ENCODE measurements at places on chromosomes 11 and 22.

DNA sequence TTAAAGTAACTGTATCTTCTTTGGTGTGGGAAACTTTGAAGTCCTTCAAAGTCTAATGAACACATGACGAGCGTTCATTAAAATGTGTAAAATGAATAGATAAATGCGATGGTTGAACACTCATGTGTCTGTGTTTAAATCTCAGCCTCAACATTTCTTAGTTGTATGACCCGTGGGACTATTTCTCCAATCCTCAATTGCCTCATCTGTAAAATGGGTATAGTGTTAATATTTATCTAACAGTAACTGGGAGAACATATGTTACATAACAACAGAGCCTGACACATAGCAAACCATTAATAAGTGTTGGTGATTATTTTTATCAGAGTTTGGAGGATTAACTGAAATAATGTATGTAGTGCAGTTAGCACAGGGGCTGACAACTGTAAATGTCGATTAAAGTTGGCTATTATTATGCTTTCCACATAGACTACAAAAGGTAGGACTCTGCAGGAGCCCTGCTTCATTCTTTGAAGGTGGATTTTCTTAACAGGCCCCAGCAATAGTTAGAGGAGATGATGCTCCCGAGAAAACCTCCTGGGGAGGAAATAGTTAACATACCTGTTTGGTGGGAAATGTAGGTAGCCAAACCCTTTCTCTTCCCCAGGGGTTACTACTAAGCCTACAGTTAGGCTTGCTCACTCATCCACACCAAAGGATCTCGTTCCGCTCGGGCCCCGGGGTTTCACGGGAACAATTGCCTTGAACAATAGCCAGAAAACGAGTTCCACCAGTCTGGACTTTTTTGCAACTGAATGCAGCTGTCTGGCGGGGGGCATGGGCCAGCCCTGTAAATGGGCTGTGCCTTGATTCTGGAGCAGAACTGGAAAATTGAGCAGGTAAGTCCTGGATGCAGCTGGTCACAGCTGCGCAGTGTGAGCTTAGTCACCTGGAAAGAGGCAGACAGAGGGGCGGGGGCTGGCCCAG is 133.4 kb downstream of the DBX1 start:
- peak; percentile 69 for DNase-seq

- peak; percentile 52 for DNase-seq
These were observed 98.2 kb upstream of the BID start for GRCh38 chr22:17872471-17872870.

DNA sequence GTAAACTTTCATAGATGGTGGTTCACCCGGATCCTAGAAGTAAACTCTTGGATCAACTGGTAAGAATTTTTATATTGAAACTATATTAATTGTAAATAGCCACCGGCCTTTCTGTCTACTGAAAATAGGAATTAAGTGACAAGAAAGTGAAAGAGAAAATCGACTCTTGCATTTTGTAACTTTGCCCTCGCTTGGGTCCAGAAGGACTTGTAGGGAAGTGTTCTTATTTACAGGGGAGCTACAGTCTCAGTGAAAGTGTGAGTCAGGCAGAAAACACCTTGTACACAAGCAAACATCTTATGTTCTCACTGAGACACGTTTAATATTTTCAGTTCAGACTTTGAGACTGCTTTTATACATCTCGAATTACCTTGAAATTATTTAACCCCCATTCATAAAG is 238.9 kb downstream of the BLID start:
- no peak for DNase-seq

- peak; percentile 41 for DNase-seq
These were observed 310.8 kb upstream of the PITPNB start for GRCh38 chr22:28229566-28230485.

DNA sequence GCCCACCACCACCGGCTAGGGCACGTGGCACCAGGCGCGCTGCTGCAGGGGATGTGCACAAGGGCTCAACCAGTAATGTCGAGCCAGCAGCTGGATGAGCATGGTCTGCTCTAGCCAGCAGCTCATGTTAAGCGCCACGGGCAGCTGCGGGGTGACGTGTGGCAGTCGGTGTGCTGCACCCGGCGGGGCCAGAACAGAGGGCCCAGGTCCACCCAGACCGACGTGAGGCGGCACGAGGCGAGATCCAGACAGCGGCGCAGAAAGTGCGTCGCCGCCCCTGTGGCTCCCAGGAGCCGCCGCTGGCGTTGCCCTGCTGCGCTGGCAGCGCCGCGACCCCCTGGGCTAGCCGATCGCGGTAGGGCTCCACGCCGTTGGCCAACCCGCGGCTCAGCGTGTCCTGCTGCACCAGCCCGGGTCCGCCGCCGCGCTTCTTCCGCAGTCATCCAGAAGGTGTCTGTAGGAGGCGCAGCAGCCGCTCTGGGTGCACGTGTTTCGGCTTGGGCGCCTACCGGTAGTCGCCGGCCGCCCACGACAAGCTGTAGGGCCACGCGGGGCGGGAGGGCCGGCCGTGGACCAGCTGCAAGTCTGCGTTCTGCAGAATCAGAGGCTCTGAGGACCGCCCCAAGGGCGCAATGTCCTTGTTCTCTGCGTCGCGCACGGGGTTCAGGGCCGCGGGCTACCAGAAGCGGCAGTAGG is 4.6 kb upstream of the GALR3 start:
- DNase-seq: peak; percentile 64

DNA sequence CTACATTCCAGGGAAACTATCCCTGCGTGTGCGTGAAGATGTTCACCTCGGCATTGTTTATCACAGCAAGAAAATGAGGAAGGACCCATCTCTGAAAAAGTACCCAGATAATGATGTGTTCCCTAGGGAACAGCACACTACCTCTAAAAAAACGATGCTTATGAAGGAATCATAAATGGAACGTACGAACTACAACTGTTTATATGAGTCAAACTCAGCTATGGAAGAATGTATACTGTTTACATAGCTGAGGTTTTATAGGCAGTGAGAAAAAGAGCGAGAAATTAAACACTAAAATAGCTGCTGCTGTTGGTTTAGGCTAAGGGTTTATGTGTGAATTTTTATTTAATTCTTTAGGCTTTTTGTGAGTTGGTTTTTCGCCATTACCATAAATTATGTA is 48.9 kb downstream of the APOL1 start:
- no peak for DNase-seq

DNA sequence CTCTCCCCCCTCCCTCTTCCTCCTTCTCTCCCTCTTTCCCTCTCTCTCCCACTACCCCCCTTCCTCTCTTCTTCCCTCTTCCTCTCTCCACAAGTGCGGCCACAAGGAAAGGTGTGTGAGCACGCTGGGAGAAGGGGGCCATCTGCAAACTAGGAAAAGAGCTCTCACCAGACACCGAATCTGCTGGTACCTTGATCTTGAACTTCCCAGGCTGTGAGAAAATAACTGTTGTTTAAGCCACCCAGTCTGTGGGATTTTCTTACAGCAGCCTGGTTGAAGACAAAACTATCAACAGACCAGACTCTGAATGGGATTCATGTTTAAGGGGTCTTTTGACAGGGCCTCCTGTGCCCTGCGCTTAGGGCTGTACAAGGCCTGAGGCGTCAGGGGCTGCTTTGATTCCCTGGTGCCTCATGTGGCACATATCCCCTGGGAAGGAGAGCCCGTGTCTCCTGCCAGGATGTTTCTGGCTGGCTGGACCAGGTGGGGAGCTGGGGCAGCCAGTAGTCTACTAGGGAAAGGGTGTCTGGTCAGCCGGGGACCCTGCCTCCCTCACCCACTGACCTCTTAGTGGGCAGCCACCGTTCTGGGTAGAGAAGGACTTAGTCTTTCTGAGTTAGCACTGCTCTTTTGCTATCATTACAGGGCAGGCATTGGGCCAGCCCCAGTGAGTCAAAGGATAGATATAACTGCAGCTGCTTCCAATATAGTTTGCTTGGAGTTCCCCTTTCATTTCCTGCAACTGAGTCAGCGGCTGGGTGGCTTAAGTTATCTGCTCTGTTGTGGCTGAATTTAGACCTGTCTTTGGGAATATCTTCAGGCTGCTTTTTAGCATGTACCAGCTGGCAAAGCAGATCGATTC is 6.2 kb downstream of the PANX1 start:
- DNase-seq: peak; percentile 89

DNA sequence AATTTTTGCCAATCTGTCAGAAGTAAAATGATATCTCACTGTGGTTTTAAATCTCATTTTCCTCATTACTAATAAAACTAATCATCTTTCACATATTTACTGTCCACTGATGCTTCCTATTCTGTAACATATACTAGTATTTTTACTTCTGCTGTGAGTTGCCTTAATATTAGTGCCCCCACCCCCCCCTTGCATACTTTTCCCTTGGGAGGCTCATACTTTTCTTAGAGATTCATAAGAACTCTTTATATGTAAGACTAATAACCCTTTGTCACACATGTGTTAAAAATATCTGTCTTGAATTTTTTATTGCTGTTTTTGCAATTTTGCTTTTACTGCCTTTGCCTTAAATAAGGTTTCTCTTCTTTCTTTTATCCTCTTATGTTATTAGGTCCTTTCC is 87.2 kb downstream of the PHF21A start:
- DNase-seq: no peak

GRCh38 chr11:115194802-115195110 is 309.5 kb downstream of the CADM1 start:
- DNase-seq: no peak

- DNase-seq: peak; percentile 79
These were observed 30.5 kb downstream of the CTNND1 start for GRCh38 chr11:57792060-57792541.

- DNase-seq: no peak
These were observed 14.9 kb downstream of the PPM1F start for GRCh38 chr22:21937821-21938070.

GRCh38 chr11:12731841-12732336 is 57.7 kb downstream of the TEAD1 start:
- peak; percentile 35 for DNase-seq

GRCh38 chr11:121657146-121657545 is 204.4 kb upstream of the SORL1-AS1 start:
- no peak for DNase-seq

DNA sequence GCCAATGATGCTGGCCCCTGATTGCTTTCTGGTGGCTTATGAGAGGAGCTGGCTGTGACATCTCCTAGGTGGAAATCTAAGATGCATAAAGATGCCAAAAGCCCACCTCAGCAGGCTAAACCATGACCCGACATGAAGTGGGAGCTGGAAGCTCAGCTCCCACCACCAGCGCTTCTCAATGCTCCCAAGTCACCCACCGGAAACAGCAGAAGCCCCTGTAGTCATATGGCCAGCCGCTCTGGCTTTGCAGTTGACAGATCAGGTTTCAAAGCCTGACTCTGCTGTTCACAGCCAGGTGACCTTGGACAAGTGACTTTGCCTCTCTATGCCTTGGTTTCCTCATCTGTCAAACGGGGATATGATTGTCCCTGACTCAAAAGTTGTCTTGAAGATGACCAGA is 29.1 kb upstream of the ANO1 start:
- no peak for DNase-seq

DNA sequence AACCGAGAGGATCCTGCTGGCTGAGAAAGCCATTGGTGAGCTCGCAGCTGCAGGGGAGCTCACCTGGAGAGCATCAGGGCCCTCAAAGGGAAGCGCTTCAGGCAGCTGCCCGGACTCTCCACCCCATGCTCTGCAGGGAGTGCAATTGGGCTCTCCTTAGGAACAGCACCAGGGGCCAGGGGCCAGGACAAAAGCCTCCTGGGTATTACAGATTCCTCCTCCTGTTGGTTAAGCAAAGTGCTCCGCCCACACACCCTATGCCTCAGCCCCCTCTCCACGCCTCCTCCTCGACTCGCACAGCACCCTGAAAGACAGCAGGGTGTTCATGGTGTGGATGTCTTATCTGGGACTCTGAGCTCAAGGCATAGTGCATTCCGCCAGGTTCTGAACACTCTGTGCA is 139.9 kb downstream of the SHANK2 start:
- no peak for DNase-seq

- DNase-seq: no peak
These were observed 11.7 kb downstream of the CAPRIN1 start for GRCh38 chr11:34063061-34063795.

- no peak for DNase-seq
These were observed 9.3 kb upstream of the POU2AF1 start for GRCh38 chr11:111388420-111388819.

GRCh38 chr11:33564856-33565453 is 135.7 kb downstream of the C11orf91 start:
- DNase-seq: no peak

GRCh38 chr11:104041792-104042191 is 5.4 kb downstream of the DDI1 start:
- no peak for DNase-seq

DNA sequence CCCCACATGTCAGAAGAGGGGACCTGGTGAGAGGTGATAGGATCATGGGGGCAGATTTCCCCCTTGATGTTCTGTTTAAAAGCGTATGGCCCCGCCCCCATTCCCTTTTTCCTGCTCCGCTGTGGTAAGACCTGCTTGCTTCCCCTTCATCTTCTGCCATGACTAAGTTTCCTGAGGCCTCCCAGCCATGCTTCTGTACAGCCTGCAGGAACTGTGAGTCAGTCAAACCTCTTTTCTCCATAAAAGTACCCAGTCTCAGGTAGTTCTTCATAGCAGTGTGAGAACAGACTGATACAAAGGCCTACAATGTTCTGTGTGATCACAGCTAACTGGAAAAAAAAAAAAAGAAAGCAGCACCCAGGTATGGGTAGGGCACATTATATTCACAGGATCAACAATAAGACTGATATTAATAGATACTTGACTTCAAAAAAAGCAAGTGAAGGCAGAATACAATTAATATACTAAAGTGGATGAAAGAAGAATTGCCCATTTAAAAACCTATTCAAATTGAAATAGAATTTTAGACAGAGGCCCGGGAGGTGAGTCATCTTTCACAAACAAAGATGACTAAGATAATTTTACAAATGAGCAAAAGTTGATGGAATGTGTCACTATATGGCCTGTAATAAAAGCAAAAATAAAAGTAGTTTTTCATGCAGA is 1.7 kb upstream of the OR52K1 start:
- DNase-seq: peak; percentile 46

DNA sequence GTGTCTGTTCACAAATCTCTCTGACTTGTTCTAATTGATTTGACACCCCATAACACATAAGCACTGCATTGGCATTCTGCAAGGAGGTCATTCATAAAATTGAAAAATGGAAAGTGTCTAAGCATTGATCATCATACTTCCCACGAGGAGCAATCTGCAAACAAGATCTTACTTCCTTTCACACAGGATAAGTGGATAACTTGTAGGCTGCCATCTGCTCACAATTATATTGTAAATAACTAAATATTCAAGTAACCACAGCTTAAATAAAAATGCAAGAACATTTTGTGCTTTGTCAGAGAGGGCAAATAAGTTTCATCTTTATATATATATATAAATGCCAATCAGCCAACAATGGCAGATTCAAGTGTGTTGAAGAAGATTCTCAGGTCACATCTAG is 264.8 kb upstream of the ZC3H12C start:
- no peak for DNase-seq

- DNase-seq: no peak
These were observed 171.8 kb downstream of the IGLL1 start for GRCh38 chr22:23408321-23408720.
